ENCODE measurements at places on chromosomes 1 and 21.
A peak's percentile ranks its signal among the peaks of the same experiment; 100 is the strongest.

- no peak for DNase-seq
Observed at GRCh38 chr21:25459365-25459764, 147.9 kb downstream of the MRPL39 start.

DNA sequence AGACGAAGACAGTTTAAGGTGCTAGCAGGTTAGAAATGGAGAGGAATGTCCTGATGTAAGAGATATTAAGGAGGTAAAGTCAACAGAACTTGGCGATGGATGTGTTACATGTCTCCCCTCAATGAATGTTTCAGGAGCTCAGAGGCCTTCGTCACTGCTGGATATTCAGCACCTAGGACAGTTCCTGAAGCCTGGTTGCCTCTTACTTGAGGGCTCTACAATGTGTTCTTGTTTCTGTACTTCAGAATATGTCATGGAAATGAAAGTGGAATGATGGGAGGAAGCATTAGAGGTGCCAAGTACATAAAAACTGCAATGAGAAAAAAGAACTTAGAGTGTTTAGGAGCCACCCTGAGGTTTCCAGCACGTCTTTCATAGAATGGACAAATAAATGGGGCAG, 17.7 kb downstream of the TNR start:
- no peak for DNase-seq

- no peak for DNase-seq
Observed at GRCh38 chr1:202016022-202016810, 5.8 kb downstream of the ELF3 start.

DNA sequence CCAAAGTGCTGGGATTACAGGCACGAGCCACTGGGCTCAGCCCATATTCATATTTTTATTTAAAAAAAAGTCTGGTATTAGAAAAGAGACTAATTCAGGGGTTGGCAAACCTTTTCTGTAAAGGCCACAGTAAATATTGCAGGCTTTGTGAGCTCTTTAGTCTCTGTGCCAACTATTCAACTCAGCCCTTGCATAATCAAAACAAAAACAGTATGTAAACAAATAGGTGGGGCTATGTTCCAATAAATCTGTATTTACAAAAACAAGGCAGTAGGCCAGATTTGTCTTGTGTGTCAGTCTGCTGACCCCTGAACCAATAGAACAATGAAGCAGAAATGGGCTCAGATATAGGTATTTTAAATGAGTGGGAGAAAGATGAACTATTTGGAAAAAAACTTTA, 49.3 kb downstream of the CDC42BPA start:
- DNase-seq, result no peak

DNA sequence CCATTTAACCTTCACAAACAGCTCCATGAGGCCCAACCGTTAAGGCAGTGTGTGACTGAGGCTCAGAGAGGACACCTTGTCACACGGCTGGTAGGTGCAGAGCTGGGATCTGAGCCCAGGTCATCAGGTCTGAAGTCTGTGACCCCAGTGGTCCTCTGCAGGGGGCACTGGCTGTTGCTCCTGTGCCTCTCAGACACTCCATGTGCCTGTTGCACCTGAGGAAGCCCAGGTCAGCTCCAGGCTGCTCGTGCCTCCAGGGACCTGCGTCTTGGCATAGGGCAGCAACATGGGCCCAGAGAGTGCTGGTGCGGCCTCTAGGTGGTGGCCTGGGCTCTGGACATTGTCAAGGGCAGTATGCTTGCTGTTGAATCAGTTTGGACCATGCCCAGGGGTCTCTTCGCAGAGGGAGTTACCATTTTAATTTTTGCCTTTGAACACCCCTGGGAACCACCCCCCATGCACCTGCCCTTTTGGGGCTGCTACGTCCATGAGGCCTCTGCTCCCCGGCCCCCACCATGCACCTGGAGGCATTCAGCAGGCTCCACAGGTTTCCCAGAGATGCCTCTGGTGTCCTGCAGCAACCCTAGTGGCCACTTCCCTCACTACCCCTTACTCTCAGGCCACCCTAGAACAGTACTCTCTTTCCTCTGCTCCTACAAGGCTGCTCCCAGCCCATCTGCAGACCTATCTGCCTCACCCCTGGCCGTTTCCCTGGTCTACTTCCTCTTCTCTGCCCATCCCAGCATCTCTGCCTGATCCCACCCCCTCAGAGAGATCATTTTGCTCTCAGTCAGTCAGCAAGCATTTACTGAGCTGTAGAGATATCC, 25.2 kb upstream of the EPS8L3 start:
- DNase-seq, result no peak

- DNase-seq, result no peak
Observed at GRCh38 chr1:116854403-116854690, 55.4 kb upstream of the PTGFRN start.

DNA sequence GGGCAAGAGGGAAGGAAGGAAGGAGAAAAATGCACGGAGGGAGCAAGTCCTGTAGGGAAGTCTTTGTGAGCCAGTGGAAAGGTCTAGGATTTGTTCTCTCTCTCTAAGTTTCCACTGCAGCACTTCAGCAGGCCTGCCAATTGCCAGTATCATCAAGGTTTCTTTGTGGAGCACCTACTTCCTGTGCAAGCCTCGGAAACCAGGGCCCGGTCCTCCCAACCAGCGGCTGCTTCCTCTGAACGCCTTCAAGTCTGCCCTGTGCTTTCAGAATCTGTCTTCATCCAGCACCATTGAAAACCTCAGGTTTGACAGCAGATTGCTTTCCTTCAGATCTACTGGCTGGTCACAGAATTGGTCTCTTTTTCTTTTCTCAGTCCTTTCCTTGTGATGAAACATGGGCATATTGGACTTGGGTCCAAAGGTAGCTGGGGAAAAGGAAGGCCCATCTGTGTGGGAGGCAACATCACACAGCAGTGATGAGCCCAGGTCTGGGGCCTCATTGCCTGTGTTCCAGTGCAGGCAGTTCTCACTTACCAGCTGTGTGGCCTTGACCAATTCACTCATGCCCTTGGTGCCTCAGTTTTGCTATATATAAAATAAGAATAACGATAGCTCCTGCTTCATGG, 144.5 kb downstream of the SEC16B start:
- DNase-seq, result no peak

GRCh38 chr1:199858856-199859255, 168.7 kb upstream of the NR5A2 start:
- no peak for DNase-seq

DNA sequence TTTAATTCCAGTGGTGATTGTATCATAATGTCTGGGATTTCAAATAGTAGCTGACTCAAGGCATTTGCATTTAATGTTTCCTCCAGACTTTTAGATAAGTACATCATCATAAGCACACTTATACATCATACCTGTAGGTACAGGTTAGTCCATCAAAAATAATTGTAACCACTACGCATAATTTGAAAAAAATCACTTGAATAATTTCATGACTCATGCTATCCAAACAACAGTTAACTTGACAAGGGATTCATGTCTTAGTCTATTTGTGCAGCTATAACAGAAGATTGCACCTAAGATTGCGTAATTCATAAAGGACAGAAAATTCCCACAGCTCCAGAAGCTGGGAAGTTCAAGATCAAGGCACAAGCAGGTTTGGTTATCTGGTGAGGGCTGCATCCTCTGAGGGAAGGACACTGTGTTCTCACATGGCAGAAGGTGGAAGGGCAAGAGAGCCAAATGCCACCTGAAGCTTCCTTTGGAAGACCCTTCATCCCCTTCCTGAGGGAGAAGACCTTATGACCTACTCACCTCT, 801.7 kb upstream of the BRINP3 start:
- no peak for DNase-seq

DNA sequence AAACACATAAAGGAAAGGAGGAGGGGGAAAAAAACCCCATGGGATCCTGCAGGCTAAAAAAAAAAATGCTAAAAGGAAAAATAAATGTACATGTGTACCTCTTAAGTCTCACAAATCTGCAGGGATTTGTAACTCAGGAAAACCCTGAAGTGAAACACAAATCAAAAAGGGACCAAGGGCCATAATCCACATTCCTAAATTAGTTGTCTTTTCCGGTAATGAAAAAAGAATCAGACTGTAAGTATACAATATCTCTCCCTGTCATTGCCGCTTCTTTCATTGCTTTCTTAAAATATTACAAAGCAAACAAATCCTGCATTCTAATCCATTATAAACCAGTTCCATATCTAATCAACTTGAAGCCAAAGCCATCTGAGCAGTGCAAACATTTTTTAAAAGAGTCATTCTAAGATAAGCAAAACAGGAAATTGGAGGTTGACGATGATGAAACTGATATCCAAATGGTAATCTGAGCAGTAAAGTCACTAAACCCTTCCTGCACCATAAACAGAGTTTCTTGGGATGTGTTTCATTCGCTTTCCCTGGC, 58.7 kb upstream of the SIM2 start:
- no peak for DNase-seq

- no peak for DNase-seq
Observed at GRCh38 chr1:204792354-204792692, 78.3 kb upstream of the NFASC start.

DNA sequence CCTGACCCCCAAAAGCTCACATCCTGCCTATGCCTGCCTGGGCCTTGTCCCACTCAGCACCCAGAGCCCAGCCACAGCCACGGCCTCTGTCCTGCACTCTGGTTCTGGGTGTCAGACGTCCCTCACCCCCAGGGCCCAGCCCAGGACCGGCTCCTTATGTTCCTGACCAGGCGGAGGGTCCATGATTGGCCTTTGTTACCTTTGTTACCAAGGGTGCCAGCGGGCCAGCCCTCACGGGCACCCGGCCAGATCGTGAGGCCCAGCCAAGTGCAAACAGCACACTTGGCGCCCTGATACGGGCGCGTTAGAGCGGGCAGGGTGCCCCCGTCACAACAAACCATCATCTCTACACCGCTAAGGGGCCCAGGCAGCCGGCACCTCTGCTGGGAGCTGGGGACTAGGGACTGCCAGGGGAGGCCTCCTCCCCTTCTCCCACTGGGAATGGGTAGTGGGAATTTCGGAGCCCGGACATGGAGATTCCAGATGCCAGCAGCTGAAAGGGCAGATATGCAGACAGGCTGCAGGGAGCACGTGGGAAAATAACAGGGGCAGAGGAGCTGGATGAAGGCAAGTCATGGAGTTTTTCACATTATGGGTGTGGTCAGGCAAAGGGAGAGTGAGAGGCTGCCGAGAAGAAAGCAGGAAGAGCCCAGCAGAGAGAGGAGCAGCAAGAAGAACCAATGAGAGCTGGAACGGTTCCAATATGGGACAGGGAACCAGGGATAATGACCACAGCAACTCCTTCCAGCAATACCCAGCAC, 22.1 kb downstream of the HSPG2 start:
- DNase-seq, result no peak

DNA sequence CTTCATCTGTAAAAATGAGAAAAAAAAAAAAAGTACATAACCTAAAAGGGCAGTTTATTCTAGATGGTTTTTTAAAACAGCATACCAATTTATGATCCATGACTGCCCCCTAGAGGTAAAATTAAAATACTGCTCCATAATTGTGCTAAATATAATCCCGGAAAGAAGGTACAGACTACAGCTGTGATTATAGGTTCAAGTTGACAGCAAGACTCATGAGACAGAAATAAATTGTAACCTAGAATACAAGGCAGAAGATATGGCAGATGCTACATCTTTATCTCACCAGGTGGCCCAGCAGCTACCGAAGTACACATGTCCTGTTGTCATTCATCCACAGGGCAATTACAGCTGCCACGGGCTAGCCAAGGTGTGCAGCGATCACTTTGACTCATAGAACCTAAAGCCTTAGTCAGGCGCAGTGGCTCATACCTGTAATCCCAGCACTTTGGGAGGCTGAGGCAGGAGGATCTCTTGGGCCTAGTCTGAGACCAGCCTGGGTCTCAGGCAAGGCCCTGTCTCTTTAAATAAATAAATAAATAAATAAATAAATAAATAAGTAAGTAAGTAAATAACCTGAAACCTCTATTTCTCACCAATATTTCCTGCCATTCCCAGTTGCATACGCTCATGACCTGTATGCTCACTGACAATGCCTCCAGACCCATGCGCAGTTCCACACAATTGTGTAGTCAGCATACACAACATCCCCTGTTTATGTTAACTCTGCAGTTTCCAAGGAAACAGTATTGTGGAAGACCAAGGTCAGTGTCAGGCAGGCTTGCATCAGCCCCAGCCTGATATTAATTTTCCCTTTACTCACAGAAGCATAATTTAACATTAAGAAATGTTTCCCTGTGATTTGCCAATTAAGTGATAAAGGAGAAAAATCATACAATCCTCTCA, 18.3 kb upstream of the PPIE start:
- peak; percentile 80 for DNase-seq

GRCh38 chr1:96633695-96634094, 87.9 kb upstream of the PTBP2 start:
- DNase-seq, result no peak

GRCh38 chr21:20592463-20592862, 405.7 kb upstream of the NCAM2 start:
- DNase-seq, result no peak

GRCh38 chr21:26100573-26100972, 70.0 kb downstream of the APP start:
- no peak for DNase-seq

GRCh38 chr1:60413091-60413490, 339.5 kb upstream of the C1orf87 start:
- no peak for DNase-seq

DNA sequence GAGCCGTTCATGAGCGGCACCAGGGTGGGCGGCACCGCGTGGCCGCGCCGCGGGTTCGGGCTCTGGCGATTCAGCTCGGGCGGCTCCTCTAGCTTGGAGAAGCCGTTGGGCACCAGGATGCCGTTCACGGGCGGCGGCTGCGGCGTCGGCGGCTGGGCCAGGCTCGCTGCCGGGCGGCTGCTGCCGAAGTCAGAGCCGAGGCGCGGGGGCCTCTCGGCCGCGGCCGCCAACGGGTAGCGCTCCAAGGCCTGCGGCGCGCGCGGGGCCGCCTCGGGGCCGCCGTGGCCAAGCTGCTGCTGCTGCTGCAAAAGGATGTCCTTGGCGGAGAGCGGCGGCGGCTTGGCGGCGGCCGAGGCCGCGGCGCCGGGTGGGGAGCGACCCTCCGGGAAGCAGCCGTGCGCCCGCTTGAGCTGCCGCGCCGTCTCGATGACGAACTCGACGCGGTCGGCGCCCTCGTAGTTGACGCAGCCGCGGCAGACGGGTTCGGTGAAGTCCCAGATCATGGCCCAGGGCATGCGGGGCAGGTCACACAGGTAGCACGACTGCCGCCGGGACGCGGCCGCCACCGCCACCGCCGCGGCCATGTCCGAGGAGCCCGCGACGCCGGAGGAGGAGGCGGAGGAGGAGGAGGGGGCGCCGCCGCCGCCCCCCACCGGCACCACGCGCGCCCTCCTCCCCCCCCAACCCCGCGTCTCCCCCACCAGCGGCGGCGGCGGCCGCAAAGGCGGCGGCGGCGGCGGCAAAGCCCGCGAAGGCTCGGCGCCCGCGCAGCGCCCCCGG, 877 bp downstream of the IRF2BP2 start:
- peak; percentile 74 for DNase-seq

GRCh38 chr1:228685081-228685660, 50.1 kb upstream of the RHOU start:
- no peak for DNase-seq

GRCh38 chr1:239999170-239999569, 92.5 kb upstream of the FMN2 start:
- no peak for DNase-seq

DNA sequence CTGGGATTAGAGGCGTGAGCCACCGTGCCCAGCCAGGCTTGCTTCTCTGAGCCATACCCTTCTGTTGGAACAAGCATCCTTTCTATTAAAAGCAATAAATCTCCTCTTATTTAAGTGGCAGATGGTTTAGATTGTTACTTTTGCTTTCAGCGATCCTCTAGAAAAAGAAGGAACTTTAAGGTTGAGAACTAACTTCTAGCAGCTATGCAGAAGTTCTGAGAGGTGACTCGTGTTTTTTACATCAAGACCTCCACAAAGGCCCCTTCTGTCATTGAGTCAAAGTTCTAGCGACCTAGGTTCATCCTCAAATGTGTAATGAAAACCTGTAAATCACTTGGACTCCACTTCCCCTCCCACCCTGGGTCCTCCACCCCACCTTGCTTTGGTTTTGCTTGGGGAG, 30.8 kb downstream of the PLEKHO1 start:
- no peak for DNase-seq
